ENCODE measurements at places on chromosomes 12 and 14.
A peak's percentile ranks its signal among the peaks of the same experiment; 100 is the strongest.

DNA sequence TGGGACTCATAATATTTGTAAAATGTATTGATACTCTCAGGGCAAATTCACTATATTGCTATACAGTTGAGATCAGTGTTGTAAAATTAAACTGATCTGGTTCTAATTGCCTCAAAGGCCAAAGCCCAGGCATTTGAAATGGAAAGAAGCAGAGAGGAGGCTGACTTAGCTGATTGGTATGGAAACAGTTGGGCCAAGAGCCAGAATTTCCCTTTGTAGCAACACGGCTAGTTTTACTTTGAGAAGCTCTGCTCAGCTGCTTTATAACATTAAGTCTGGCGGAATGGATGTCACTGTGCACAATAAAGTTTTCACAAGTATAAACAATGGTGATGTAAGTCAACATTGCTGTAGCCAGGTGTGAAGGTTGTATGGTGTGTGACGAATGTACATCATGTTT is 186.4 kb downstream of the MSRB3 start:
- DNase-seq = no peak

DNA sequence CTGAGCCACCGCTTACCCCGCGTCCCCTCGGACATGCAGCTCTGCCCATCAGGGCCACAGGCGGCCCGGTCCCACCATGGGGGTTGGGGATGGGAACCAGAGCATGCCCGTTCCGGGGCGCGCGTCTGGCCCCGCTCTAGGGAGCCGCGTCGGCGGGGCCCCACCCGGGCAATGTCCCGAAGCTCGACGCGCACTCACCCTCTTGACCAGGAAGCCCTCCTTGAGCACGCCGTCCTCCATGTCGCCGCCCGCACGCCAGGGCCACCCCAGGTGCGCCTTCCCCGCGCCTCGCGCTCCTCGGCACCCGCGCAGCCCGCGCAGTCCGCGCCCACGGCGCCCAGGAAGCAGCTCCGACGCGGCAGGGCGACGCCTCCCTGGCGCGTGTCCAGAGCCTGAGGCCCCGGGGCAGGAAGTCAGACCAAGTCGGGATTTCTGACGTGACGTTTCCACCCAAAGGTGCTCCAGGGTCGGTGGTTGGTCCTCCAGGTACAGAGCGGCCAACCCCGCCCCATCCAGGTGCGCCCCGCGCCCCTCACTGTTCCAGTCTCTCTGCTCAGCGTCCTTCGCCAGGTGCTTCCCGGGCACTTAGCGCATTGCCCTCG is at the start of gene PLEK2:
Gene PLEK2 (minus strand): TSS at position 346 of the 602 bp plus-strand sequence. CDS start 106 bp downstream, at position 240.
- DNase-seq = peak; percentile 44

- no peak for DNase-seq
Measured at GRCh38 chr14:52227619-52228222, 39.8 kb upstream of the PTGDR start.

DNA sequence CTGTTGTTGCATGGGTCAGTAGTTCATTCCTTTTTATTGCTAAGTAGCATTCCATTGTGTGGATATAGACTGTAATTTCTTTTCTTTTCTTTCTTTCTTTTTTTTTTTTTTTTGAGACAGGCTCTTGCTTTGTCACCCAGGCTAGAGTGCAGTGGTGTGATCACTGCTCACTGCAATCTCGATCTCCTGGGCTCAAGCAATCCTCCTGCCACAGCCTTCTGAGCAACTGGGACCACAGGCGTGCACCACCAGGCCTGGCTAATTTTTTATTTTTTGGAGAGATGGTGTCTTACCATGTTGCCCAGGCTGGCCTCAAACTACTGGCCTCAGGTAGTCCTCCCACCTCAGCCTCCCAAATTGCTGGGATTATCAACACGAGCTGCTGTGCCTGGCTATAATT is 5.2 kb downstream of the ATP6V0A2 start:
- DNase-seq = no peak

- DNase-seq = no peak
Measured at GRCh38 chr14:96409701-96410100, 17.8 kb downstream of the AK7 start.

- DNase-seq = no peak
Measured at GRCh38 chr12:101013993-101014392, 196.0 kb downstream of the SLC5A8 start.

- no peak for DNase-seq
Measured at GRCh38 chr12:45433441-45433868, 217.6 kb downstream of the ANO6 start.
